ENCODE measurements at places on chromosomes 2 and 18. TPM values are rescaled to one million over a fixed set of nuclear protein-coding genes. Genes with fewer than 3 reads are reported as not detected.

The MEMO1 gene
- 26.0 TPM for total RNA-seq

The TRIM54 gene
- not detected for total RNA-seq

The PRKAG3 gene
- not detected for total RNA-seq

The GRHL1 gene
- 13.7 TPM for total RNA-seq

GRCh38 chr18:52160636-52161035 lies 179.4 kb upstream of the DCC start:
- no peaks in the 10 kb centered on the region for H3K27me3 ChIP-seq
- no peaks in the 10 kb centered on the region for H3K36me3 ChIP-seq
- H3K4me3 ChIP-seq: no peak overlapping the region
- H3K4me1 ChIP-seq: no peaks in the 10 kb centered on the region
- H3K27ac ChIP-seq: no peak overlapping the region
- DNase-seq: no peak

DNA sequence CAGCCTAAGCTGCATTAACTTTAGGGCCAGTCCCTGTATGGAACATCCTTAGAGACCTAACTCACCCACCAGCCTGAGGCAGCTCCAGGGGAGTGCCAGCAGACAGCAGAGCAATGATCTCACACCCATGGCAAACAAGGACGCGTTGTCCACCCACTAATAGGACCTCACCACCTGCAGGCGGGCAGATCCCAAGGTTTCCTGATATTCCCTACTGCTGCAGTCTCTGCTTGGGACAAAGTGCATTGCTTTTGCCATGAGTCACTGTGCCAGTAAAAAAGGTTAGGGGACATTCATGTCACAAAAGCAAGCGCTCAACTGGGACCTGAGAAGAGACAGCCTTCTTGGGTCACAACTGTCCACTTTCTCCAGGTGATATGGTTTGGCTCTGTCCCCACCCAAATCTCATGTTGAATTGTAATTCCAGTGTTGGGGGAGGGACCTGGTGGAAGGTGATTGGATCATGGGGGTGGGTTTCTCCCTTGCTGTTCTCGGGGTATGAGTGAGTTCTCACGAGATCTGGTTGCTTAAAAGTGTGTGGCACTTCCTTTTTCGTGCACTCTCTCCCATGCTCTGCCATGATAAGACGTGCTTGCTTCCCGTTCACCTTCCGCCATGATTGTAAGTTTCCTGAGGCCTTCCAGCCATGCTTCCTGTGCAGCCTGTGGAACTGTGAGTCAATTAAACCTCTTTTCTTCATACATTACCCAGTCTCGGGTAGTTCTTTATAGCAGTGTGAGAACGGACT lies 160.2 kb downstream of the MIB1 start:
- no peaks in the 10 kb centered on the region for H3K27me3 ChIP-seq
- peaks cover 3% of the 10 kb centered on the region for H3K4me1 ChIP-seq
- no peak for DNase-seq
- no peak overlapping the region for H3K4me3 ChIP-seq
- no peaks in the 10 kb centered on the region for H3K36me3 ChIP-seq

GRCh38 chr18:45656194-45656770 lies 41.0 kb downstream of the SLC14A2 start:
- no peaks in the 10 kb centered on the region for H3K27me3 ChIP-seq
- H3K4me3 ChIP-seq: no peak overlapping the region
- no peaks in the 10 kb centered on the region for H3K36me3 ChIP-seq
- H3K4me1 ChIP-seq: peaks cover 8% of the 10 kb centered on the region

- no peaks in the 10 kb centered on the region for H3K4me1 ChIP-seq
- H3K27ac ChIP-seq: no peak overlapping the region
- no peaks in the 10 kb centered on the region for H3K27me3 ChIP-seq
- H3K4me3 ChIP-seq: no peak overlapping the region
- no peak for DNase-seq
- H3K36me3 ChIP-seq: no peaks in the 10 kb centered on the region
Observed at GRCh38 chr2:170512266-170512665, 202.9 kb upstream of the SP5 start.

DNA sequence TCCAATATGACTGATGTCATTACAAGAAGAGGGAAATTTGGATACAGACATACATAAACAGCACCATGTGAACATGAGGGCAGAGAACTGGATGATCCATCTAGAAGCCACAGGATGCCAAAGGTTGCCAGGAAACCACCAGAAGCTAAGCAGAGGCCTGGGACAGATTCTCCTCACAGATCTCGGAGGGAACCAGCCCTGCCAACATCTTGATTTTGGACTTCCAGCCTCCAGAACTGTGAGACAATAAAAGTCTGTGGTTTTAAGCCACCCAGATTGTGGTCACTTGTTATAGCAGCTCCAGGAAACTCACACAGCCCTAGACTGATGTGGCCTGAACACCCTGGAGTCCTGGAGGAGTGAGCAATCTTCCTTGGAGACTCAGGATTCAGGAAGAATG lies 351.6 kb downstream of the EIPR1 start:
- no peak overlapping the region for H3K4me3 ChIP-seq
- no peaks in the 10 kb centered on the region for H3K36me3 ChIP-seq
- H3K27me3 ChIP-seq: no peaks in the 10 kb centered on the region
- no peak for DNase-seq
- H3K4me1 ChIP-seq: no peaks in the 10 kb centered on the region

DNA sequence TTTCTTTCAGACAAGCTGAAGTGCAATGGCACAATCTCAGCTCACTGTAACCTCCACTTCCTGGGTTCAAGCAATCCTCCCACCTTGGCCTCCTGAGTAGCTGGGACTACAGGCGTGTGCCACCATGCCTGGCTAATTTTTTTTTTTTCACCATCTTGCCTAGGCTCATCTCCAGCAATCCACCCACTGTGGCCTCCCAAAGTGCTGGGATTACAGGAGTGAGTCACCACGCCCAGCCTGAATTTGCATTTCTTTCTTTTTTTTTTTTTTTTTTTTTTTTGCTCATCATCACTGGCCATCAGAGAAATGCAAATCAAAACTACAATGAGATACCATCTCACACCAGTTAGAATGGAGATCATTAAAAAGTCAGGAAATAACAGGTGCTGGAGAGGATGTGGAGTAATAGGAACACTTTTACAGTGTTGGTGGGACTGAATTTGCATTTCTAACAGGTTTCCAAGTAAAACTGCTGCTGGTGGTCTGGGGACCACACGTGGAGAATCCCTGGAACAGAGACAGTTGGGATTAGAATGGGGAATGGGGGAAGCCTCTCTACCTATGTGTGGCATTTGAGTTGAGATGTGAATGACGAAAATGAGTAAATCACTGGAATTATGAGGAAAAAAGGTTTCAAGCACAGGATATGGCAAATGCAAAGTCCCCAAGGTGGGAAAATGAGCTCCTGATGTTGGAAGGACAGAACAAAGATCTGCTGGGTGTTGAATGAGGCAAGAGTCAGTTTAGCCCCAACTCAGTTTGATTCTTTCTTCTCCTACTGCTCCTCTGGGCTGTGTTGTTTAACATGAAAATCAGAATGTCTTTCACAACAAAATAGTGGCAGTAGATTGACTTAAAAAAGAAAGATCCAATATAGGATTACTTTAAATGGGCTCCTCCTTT lies 88.8 kb upstream of the MAP4K4 start:
- H3K4me1 ChIP-seq: no peaks in the 10 kb centered on the region
- no peaks in the 10 kb centered on the region for H3K27me3 ChIP-seq
- H3K4me3 ChIP-seq: no peak overlapping the region
- no peak for DNase-seq

- peaks cover 6% of the 10 kb centered on the region for H3K4me1 ChIP-seq
- H3K27me3 ChIP-seq: no peaks in the 10 kb centered on the region
- no peak for DNase-seq
- no peak overlapping the region for H3K4me3 ChIP-seq
- H3K27ac ChIP-seq: no peak overlapping the region
Observed at GRCh38 chr18:55780586-55781071, 192.6 kb upstream of the TCF4 start.

DNA sequence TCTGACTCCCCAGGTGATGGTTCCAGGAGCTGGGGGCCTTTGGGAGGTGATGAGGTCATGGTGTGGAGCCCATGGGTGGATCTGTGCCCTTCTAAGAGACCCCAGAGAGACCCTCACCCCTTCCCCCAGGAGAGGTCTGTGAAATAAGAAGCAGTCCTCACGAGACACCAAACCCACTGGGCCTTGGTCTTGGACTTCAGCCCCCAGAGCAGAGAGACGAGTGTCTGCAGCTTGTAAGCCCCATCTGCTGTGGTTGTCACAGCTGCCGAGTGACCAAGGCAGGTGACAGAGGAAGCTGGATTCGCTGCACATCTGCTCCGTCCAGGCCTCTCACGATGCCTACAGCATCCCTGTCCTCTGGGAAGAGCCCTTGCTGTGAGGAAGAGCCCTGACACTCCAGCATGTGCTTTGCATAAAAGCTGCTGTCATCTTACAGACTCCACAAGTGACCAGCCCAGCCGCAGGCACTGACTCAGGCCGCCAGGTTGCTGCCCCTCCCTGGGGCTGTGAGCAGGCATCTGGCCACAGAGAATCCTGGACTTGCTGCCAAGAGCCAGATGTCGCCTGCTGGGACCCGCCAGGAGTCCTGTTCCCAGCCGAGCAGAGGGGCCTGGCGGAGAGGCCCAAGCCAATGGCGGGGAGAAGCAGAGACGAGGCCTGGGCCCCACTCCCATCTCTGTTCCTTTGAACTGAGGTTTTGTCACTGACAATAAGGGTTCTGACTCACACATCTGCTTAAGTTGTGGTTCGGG lies 150.8 kb downstream of the PXDN start:
- no peaks in the 10 kb centered on the region for H3K36me3 ChIP-seq
- no peak overlapping the region for H3K4me3 ChIP-seq
- no peaks in the 10 kb centered on the region for H3K4me1 ChIP-seq
- H3K27me3 ChIP-seq: no peaks in the 10 kb centered on the region
- DNase-seq: no peak
